ENCODE measurements at places on chromosomes 6 and 20.
A peak's percentile ranks its signal among the peaks of the same experiment; 100 is the strongest.

DNA sequence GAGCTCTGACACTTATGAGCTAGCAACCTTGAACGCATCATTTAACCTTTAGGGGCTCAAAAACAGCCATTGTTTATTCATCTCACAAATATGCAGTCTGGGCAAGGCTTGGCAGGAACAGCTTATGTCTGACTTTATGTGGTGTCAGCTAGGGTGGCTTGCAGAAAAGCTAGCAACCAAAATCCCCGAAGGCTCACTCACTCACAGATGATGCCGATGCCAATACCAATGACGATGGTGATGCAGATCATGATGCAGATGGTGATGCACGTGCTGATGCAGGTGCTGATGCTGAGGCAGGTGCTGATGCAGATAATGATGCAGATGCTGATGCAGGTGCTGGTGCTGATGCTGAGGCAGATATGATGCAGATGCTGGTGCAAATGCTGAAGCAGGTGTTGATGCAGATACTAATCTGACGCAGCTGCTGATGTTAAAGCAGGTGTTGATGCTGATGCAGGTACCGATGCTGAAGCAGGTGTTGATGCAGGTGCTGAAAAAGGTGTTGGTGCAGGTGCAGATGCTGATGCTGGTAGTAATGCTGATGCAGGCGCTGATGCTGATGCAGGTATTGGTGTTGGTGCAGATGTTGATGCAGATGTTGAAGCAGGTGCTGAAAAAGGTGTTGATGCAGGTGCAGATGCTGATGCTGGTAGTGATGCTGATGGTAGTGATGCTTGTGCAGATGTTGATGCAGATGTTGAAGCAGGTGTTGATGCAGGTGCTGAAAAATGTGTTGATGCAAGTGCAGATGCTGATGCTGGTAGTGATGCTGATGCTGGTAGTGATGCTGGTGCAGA lies 195.6 kb downstream of the NFATC2 start:
- no peak for DNase-seq

DNA sequence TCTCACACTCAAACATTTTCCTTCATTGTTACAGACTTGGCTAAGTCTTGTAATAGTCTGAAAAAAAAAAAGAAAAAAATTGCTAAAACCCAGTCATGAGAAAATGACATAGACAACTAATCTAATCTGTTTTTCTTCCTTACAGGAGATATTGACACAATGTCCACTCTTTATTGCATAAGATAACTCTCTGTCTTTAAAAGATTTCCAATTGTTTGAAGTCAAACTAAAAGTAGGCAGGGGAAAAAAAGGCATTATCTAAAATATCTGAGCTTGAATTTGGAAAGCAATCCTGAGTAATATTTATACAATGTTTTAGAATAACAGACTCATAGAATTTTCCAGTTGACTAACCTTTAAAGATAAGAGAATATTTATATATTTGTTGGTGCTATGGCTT lies 233.0 kb upstream of the CEP162 start:
- no peak for DNase-seq

GRCh38 chr20:49698477-49698876 lies 15.2 kb downstream of the B4GALT5 start:
- no peak for DNase-seq

GRCh38 chr20:57682184-57683101 lies 27.4 kb downstream of the PMEPA1 start:
- DNase-seq, result peak; percentile 51

- no peak for DNase-seq
Measured at GRCh38 chr20:14556206-14556605, 218.8 kb upstream of the FLRT3 start.

- DNase-seq, result no peak
Measured at GRCh38 chr20:63337786-63338420, 23.2 kb downstream of the CHRNA4 start.

DNA sequence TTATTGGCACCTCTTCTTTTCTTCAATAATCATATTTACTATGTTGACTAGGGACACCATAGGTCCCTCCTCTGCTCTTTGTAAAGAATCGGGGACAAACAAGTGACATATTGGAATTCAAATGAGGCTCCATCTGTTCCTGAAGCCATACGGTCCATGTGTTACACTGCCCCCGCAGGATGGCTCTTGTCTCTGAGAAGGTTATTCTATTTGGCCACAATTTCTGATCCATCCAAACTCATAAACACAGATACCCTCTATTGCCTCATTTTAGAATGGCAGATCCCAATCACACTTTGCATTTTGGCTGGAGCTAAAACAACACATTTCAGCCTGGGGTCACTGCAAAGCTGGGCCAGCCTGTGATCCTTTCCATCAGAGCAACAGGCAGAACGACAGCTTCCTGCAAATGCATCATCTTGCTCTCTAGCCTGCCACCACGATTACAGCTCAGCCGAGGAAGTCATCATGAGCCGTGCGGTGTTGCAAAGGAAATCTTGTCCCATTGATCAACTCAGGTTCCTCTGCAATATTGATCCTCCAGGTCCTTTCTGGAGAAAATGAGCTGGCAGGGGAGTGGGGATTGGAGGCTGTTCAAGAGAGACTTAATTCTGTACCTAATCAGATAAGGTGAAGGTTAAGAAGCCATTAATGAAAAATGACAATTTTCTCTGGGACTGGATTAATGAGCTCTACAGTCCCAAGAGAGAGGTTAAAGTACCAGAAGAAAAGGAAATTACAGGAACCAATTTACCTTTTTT lies 73.1 kb downstream of the AGPAT4 start:
- no peak for DNase-seq

DNA sequence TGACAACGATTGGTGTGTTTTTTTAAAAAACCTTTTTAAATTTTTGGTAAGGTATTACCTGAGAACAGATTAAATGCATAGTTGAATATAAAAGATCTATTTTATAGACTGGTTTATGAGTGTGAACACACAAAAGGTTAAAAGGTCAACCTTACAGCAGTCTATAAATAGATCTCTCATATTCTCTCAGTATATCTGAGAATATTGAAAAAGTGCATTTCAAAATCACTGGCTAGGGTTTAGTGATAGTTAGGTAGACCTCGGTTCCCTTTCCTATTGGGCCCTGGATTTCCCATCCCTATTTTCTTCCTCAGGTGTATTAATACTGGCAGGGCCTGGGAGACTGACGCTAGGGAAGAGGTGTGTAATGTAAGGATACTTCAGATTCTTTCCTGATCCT lies 723 bp upstream of the ZNF451 start:
- no peak for DNase-seq

DNA sequence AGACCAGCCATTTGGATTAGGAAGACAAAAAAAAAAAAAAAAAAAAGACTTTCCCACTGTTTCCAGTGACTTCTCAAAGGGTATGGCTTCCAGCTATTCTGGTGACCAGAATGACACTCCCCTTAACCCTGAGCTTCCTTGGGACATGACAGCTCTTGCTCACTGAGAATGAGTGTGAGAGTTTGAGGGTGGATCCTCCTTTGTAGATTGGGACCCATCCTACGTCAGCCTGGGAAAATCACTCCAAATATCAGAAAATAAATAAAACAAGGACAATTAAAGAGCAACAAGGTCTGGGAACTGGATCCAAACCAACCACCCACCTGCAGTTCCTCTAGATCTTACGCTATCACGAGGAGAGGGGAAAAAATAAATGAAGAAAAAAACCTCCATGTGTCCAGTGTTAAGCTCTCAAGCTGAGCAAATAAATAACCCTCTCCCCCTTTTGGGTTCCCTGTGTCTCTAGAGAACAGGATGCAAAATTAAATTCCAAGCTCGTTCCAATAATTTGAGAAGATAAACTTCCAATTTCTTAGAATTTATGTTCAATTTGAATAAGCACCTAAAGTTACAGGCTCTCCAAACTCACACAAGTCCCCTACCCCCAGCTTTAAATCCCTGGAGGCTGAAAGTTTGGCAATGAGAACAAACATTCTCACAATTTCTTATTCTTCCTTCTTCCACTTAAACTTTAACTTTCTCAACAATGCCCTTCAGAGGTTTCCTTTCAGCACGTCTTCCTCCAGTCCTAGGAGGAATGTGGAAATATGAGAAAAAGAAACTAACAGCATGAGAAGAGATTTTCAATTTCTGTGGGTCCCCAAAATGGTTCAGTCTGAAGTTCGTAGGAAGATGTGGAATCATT lies 170.2 kb downstream of the MTFR2 start:
- DNase-seq, result no peak

DNA sequence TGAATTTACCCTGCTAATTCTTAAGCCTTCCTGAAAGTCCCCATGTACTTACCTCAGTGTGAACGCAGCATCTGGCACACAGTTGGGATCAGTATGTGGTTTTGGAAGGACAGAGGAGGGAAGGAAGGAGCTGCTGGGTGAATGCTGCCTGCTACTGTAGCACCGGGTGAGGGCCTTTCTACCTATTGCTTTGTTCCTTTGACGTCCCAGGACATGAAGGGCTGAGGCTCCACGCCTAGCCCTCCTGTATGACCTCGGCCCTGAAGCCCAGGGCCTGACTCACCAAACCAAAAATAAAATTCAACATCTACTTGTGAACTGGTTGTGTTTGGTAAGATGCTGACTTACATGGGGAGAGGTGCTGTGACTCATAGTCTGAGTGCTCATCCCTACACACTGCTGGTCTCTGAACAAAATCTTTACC lies 51.1 kb downstream of the ARID1B start:
- DNase-seq, result no peak

DNA sequence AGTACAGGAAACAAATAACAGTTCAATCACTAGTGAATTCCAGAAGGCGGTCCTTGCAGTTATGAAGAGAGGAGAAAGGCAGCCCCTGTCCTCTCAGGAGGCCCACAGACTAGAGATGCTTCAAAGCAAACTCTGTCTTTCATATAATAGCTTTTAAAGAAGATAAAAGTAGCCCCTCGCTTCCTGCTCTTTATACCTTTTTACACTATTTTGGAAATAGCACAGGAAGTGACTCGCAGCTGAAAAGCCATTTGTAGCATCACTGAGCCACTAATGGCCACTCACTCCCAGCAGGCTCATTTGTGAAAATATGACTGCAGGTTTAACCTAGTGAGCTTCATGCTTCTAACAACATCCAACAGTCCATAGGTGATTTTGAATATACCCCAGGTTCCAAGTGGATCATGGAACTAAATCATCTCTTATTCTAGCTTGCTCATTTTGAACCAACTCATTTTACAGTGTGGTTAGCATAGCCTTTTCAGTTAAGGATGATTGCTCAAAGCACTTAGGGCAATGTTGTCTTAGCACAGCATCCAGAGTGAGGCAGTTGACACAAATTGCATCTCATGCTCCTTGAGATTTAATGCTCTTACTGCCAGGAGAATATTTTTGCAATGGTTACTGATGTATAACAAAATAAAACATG lies 136.0 kb upstream of the NRSN1 start:
- DNase-seq, result no peak

DNA sequence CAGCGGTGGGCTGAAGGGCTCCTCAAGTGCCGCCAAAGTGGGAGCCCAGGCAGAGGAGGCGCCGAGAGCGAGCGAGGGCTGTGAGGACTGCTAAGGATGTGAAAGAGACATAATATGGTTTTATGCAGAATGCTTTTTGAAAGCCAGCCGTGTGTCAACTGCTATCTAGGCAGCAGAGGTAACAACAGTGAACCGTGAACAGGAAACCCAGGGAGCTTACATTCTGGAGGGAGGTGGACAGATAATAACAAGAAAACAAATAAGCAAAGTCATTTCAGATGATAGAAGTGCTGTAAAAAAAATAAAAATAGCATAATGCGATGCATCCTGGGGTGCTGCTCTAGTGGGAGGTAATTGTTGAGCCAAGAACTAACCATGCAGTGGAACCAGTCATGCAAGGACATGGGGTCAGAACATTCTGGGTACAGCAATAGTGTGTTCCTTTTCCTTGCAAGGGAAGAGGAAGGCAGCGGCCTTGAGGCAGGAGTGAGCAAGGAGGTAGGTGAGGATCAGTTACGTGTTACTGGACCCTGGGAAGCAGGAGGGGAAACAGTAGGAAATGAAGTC lies 134.4 kb upstream of the TMEM170B start:
- no peak for DNase-seq

All from left kidney (tissue), 8 donors.